ENCODE measurements at places on chromosomes 2 and 18. TPM values are rescaled to one million over a fixed set of nuclear protein-coding genes. Genes with fewer than 3 reads are reported as not detected.

Gene RPL31
- 2,352 TPM for polyA plus RNA-seq

Gene FBXO41
- 2.1 TPM for polyA plus RNA-seq

Gene RNF25
- polyA plus RNA-seq = 50.9 TPM

Gene PRKD3
- 67.2 TPM for polyA plus RNA-seq

Gene COA5
- polyA plus RNA-seq = 85.3 TPM

Gene ZAP70
- 2.2 TPM for polyA plus RNA-seq

Gene FKBP1B
- 10.0 TPM for polyA plus RNA-seq

Gene REG3G
- not detected for polyA plus RNA-seq

Gene ALLC
- polyA plus RNA-seq = 0.13 TPM

Gene SLC66A2
- polyA plus RNA-seq = 18.5 TPM

GRCh38 chr18:63255435-63255834 lies 64.1 kb downstream of the BCL2 start:
- DNase-seq = no peak

GRCh38 chr2:5444854-5445253 lies 247.3 kb upstream of the SOX11 start:
- DNase-seq = no peak

DNA sequence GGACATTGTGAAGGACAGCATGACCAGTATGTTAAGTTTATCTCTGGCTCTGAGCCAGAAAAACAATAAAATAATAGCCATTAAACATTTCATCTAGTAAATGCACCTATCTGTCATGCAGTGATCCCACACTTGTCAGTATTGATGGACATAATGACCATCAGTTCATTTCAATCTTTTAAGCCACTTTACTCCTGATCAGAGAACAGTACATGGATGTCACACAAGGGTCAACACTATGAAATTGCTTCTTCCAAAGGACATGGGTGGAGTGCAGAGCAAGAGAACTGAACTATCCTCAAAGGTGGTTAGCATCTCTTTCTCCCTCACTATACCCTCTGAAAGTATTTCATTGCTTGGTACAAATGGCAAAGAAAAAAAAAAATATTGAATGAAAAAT lies 816.0 kb upstream of the GYPC start:
- DNase-seq = no peak

DNA sequence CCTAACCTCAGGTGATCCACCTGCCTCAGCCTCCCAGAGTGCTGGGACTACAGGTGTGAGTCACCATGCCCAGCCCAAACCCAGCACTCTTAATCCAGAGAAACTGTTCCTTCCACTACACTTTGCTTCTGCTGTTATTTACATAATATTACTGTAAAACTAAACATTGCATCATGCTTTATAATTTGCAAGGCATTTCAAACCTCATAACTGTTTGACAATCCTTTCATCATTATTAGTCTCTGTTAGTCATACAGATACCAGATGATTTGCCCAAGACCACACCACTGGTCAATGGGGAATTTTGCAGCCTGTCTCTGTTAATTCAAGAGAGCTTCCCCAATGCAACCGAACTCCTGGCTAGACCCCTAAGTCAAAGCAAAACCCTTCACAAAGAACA lies 338.3 kb downstream of the ALK start:
- DNase-seq = no peak

DNA sequence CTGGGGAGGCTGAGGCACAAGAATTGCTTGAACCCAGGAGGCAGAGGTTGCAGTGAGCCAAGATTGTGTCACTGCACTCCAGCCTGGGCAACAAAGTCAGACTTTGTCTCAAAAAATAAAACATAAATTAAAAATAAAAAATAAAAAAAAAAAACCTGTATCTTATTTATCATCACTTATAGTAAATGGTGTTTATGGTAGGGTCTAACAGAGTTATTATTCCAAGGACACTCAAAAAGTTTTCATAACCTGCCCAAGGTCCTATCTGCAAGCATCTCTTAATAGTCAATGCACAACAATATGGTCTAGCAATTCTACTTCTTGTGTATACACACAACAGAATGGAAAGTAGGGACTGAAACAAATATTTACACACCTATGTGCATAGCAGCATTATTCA lies 47.3 kb upstream of the MYCN start:
- no peak for DNase-seq

- no peak for DNase-seq
Measured at GRCh38 chr2:198042189-198042588, 237.8 kb downstream of the PLCL1 start.

DNA sequence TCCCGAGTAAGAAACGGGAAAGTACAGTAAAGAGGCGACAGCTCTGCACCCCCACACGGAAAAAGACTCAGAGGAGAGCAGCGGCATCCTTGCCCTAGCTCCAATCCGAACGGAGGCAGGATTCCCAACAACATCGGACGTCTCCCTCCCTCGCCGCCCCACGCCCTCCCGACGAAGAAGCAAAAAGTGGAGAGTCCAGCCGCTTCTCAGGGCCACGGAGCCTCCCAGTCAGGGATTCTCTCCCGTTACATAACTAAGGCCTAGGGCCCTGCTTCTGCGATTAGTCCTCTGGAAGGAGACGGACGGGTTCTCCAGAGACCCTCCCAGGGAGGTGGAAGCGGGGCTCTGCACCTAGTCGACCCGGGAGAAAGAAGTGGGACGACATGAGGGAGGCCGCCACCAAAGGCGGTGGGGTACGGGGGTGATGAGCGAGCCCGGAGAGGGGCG lies 587 bp downstream of the SUMO1 start:
- DNase-seq = peak; percentile 53

- no peak for DNase-seq
Measured at GRCh38 chr2:127398239-127398590, 10.4 kb upstream of the MAP3K2 start.

- no peak for DNase-seq
Measured at GRCh38 chr2:71595569-71595968, 142.2 kb downstream of the DYSF start.

- DNase-seq = no peak
Measured at GRCh38 chr2:76512201-76512820, 801.6 kb upstream of the GCFC2 start.

GRCh38 chr2:62724106-62724505 lies 18.6 kb downstream of the EHBP1 start:
- DNase-seq = no peak

- no peak for DNase-seq
Measured at GRCh38 chr2:209938906-209939305, 63.5 kb upstream of the RPE start.

DNA sequence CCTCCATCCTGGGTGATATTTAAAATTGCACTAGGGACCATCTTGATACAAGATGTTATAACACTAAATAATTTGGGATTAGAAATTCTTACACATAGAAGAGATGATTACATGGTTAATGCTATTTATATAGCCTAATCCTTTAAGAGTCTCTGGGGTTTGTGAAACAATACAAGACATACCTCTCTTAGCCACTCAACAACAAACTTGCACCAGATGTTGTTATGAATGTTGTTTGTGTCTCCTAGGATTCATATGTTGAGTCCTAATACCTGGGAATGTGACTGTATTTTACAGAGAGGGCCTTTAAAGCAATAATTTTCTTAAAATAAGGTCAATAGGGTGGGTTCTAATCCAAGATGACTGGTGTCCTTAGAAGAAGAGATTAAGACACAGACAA lies 678.3 kb downstream of the NYAP2 start:
- no peak for DNase-seq

GRCh38 chr2:199131136-199131655 lies 326.5 kb downstream of the SATB2 start:
- DNase-seq = no peak

- DNase-seq = no peak
Measured at GRCh38 chr18:9890957-9891356, 5.2 kb downstream of the TXNDC2 start.

GRCh38 chr2:134433469-134433868 lies 179.6 kb downstream of the MGAT5 start:
- no peak for DNase-seq

DNA sequence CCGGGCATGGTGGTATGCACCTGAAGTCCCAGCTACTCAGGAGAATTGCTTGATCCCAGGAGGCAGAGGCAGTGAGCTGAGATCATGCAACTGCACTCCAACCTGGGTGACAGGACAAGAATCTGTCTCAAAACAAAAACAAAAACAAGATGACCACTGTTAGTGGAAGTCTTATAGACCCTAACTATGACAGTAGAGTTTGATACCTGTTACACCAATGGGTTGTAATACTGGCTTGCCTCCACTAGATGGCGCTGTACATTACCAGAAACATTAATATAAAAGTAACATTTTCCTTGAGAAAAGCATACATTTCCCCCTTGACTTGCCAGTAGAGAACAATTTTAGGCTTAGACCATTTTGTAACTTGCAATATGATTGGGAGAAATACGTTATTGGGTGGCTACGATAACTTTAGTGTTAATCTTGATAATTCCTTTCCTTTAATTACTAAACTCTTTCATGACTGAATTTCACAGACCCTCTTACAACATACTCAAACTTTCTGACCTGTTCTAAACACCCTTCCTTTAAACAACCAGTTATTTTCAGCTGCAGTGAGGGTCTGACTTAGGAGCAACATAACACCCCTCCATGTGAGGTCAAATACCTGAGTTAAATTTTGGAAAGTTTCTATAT lies 19.5 kb downstream of the SLC25A52 start:
- no peak for DNase-seq

DNA sequence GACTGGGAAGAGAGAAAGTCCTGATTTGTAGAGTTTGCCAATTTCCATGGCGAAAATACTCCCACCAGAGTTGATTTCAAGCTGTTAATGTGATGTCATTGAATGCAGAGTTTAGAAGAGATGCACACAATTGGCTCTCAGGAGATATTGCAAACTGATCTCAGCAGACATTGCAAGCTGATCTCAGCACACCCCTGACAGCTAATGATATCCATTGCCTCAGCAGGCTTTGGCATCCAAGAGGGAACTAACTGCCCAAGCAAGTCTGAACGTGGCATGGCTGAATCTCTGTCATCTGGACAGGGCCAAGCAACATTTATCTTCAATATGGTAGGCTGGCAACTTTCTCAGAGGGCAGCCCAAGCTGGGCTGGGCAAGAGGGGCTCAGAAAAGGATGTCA lies 78.4 kb upstream of the CYP1B1 start:
- no peak for DNase-seq

Data from left kidney (tissue), 8 donors.